ENCODE measurements at places on chromosomes 7 and 10.

DNA sequence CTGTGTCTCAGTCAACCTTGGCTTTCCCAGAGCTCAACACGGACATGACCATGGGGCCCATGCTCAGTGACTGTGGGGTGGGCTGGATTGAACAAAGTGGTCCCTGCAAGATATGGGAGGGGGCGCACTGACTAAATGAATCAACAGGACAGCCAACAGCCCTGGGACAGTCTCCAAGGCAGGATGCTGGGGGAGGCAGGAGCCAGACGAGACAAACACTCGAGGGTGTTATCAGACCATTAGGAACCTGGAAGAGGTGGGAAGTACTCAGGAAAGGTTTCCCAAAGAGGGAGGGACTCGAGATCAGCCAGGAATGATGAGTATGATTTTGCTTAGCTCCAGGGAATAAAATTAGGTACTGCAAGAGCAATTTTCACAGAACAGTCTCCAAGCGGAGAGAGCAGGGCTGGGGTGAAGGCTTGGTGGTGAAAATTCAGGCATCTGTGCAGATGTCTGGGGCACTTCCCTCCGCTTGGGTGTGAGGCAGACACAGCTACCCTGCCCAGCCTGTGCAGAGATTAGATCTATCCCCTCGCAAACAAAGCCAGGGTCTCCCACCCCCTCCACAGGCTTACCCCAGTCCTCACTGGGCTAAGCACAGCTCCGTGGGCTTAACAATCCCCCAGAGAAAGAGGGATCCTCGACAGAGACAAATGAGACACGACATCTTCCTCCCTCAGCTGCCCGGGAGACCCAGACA, 261.1 kb upstream of the ZMIZ1 start:
- no peak for DNase-seq

GRCh38 chr10:59433720-59434428, 71.5 kb upstream of the FAM13C start:
- DNase-seq: no peak

DNA sequence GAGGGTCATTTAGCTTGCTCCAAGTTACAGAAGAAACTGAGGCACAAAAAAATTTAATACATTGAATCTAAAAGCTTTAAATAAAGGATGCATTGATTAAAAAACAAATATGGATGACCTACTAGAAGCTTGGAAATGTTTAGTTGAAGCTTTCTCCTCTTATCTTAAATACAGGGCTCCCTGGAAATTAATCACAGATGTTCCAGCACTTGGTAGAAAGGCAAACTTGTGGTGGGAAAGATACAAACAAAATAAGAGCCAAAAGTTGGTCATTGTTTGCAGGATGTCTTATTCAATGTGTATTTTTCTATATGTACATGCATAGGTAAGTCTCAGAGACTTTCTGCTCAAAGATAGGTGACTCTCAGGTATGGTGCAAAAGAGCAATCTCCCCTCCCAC, 40.7 kb upstream of the LYZL1 start:
- no peak for DNase-seq

- DNase-seq: no peak
Measured at GRCh38 chr10:80520661-80521470, 16.8 kb upstream of the SH2D4B start.

DNA sequence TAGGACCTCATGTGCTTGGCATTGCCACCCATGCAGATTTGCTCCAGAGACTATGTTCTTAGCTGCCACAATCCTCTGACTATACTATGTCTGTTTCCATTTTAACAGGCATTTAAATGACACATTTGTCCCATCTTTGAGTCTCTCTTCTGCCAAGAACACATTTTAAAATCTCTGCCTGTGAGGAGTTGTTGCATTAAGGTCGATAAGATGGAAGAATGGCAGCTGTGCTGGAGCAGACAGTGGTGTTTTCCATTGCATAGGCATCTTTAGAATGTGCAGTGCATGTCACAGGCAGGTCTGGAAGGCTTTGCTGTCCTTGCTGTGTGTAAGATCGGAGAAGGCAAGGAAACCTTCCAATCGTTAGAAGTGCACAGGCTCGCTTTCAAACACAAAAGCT, 70.9 kb upstream of the CELF2 start:
- no peak for DNase-seq

DNA sequence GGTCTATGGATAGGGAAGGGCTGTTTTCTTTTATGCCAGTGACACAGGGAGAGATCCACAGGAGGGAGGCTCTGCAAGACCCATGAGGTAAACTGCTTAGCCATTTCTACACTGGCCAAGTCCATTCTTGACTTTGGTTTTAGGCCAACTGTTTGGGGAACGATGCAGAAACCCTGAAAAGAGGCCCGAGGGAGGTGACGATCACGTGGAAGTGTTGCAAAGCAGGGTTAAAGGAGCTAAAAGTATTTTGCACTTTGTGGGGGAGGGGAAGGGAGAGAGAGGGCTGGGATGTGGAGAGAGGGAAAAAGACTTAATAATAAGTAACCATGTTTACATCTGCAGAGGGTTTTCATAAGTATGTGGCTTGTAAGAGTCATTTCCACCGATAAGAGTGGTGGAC, 239.7 kb downstream of the EMX2 start:
- DNase-seq: peak; percentile 35

GRCh38 chr7:116924741-116925140, 28.6 kb upstream of the ST7 start:
- DNase-seq: no peak

DNA sequence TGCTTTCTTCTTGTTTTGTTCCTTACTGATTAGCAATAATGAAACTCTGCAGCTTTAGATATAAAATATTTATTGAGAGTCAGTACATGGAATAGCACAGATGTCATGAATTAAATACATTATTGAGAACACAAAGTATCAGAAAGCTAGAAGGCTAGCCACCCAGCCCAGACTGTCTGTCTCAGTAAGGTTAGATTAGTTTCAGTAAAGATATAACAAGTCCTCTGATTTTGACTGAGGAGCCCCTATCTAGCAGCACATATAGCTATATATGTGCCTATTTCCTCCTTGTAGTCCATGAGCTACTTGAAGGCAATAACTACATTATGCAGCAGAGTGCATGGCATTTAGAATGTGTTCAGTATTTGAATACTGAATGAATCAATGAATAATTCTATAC, 81.3 kb downstream of the NRCAM start:
- no peak for DNase-seq

GRCh38 chr7:18505870-18506460, 10.4 kb downstream of the HDAC9 start:
- DNase-seq: no peak

DNA sequence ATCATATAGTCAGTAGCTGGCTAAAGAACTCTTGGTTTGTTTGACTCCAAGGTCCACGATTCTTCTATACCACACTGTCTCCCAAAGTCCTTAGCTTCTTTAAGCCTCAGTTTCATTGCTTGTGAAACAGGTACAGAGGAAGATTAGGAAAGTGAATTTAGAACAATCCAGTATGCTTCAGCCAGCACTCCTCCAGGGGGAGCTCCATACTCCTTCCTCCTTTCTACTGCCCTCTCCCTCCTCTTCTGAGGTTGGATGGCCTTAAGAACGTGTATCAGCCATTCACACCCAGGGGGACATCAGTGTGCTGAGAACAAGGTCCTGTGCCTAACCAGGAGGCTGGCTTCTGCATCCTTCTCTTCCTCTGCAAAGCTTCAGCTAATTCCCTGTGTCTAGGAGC, 54.8 kb upstream of the CALD1 start:
- no peak for DNase-seq

DNA sequence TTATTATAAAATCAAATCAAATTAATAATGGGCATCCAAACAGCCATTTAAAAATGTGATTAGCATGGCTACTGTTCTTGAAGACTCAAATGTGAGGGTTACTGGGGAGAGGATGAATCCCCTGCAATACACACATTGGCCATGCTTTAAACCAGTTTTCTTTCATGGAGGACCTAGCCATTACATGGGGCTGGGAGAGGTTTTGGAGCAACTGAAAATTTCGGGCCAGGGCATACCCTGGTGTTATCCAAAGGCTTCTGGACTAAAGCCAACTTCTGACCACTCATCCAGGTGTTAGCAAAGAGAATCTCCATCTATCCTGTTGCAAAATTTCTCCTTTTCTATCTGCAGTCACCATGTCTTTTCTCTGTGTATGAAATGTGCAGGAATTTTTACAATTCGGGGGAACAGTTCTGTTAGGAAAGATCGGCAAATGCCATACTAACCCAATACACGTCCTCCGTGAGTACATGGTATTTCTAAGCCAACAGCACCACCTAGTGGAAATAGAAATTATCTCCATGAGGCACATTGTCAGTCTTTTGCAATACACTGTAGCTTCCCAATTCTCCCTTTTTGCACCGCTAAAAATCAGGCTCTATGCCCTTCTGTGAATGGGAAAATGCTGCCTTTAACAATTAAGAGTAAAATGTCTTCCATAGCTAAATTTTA, 47.0 kb upstream of the ZNF107 start:
- DNase-seq: no peak

DNA sequence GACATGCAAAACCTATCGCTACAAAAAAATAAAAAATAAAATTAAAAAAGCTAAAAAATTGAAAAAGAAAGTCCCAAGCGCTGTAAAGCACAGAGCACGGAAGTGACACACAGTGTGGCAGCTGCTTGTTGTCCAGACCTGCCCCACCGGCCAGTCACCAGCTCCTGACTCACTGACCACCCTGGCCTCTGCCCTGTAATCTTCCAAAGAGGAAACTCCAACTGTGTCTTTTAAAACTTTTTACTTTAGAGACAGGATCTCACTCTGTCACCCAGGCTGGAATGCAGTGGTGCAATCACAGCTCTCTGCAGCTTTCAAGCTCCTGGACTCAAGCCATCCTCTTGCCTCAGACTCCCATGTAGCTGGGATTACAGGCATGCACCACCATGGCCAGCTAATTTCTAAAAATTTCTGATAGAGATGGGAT, 23.6 kb downstream of the GNA12 start:
- DNase-seq: peak; percentile 37

DNA sequence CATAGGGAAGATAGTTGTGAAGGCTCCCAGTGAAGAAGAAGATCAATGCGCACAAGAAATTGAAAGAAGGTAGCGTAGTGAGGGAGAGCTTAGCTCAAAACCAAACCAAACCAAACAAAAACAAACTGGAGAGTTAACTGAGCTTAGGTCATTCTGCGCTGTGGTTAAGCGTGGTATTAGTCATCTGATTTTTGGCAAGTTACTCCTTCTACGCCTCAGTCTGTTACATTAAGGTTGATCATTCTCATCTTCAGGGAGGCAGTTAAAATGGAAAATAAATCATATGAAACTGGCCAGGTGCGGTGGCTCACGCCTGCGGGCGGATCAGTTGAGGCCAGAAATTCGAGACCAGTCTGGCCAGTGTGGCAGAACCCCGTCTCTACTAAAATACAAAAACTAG, 259.7 kb downstream of the EXOC4 start:
- DNase-seq: no peak

DNA sequence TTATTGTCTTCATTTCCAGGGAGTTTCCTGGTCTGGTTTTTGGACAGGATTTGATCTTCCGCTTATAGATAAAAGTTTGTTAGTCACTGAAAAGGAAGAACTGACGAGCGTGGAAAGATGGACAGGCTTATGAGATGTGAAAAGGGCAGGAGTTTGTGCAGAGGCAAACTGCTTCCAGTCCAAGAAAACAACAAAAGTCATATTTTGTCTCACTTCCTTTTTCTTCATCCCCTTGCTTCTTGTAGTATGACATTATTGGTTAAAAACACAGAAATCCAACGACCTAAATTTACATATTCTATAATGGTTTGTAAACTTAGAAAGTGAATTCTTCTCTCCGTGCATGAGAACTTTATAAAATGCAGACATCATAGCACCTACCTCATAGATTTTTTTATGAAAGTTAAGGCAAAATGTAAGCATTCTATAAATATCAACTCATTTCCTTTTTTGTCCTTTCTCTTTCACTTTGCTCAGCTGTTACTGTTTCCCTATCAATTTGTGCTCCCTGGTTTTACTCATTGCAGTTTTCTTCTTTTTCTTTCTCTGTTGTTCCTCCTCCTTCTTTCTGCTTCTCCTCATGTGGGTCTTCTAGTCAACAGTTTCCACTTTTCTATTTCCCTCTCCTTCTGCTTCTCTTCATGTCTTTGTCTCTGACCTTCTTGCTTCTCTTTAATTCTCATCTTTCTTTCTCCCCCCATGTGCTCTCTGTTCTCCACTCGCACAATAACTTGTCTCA, 370.2 kb downstream of the ARL4A start:
- no peak for DNase-seq

DNA sequence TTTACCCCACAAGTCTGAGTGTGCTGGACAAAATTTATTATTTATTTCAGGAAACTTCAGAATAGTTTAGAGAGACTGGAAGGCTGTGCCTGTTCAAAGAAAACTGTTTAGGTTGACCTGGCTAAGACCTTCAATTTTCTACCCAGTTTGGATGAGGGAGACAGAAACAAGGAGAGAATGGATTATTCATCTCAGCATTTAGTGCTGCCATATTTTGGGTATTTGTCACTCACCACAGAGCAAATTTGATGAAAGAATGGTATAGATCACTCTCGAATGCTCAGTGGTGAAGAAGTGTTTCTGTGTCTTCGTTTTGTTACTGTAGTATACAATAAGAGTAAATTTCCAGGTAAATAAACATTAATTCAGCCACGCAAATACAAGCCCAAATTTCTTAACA, 71.8 kb downstream of the SEMA3C start:
- DNase-seq: no peak

DNA sequence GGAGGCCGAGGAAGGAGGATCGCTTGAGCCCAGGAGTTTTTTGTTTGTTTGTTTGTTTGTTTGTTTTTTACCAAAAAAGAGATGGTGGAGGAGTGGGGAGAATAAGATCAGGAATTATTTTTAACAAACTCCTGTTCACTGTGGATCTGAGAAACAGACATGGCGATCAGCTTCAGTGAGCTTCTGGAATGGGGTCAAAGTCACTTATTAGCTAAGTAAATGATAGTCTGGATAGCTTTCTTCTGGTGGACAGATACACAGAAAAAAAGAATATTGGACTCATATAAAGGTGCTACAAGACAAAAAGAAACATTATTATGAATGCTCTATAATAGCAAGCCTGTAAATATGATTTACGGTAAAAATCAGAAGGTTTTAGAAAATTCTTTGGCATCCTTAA, 85.1 kb downstream of the POU6F2 start:
- DNase-seq: peak; percentile 37

GRCh38 chr10:76255241-76255640, 823.8 kb downstream of the LRMDA start:
- DNase-seq: no peak

DNA sequence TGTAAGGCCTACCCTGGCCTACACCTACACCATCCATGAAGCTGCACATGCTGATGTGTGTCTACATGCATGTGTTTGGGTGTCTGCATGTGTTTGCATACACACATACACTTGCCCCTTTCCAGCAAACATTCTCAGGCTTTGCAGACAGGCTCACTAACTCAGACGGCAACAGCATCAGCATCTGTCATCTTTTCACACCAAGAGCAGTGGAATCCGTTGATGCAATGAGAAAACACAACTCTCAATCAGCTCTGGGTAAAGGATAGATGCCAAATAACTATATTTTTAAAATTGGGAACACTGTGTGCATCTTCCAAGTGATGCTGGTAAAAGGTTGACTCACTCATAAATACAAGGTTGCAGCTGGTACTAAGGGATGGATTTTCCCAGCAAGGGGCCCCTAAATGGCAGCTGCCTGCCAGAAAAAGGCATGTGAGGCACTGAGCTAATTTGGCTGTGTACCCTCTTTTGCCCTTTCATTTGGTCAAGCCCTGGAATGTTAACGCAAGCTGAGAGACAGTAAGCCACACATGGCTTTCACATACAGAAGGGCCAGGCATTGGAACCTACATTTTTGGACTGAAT, 296.3 kb upstream of the NPSR1 start:
- DNase-seq: no peak

GRCh38 chr10:73814896-73815718, 3.7 kb upstream of the NDST2 start:
- no peak for DNase-seq
